ENCODE measurements at places on chromosomes 12 and 14.

DNA sequence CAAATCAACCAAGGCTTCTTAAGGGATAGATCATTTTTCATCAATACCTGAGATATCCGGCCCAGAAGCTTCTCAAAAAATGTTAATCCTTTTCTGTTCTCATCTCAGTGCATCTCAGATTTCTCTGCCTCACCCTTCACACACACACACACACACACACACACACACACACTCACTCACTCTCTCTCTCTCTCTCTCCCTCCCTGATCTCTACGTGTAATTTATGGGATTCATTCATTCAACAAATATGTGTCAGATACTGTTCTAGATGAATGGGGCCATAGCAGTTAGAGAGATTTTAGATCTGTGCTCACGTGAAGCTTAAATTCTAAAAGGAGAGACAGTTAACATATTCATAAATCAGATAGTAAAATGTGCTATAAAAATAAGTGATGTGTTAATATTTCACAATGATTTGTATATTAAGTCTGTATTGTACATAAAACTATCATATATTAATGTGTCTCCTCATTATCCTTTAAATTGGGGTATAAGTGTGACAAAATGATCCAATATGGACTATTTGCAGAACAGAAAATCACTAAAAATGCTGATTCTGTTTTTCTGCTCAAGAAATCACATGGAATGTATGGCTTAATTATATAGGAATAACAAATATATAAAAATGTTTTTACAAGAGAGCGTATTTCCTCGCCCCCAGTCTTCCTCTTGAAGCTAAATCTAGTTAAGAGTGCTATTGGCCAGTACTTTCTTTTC, 7.3 kb upstream of the FRMD6 start:
- no peak for DNase-seq

GRCh38 chr14:64659366-64659765, 44.9 kb upstream of the PLEKHG3 start:
- DNase-seq: no peak

GRCh38 chr12:57889500-57889989, 43.0 kb upstream of the CTDSP2 start:
- DNase-seq: no peak

DNA sequence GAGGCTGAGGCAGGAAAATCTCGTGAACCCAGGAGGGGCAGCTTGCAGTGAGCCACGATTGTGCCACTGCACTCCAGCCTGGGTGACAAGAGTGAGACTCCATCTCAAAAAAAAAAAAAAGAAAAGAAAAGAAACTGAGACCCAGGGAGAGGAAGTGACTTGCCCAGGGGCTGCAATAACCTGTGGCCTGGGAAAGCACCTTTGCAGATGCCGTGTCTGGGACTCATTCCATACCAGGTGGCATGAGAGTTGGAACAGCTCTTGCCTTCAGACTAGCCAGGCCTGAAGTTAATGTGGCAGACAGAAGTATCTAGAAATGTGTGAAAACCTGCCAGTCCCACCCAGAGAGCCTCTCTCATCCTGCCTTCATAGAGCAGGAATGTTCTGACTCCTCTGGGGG, 65.4 kb downstream of the PHETA1 start:
- no peak for DNase-seq

DNA sequence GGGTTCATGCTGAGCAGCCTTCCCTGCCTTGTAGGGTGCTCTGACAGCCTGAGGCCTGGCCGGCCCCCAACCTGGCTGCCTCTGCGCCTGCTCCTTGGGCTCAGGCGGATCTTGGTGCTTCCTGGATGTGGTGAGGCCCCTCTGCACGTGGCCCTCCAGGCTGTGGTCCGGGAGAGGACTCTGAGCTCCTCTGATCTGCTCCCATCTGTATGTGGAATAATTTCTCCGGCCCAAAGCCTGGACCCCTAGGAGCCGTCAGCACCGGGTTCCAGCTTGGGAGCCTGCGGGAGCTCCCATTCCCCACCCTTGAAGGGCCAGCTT, 21.3 kb upstream of the EIF2B2 start:
- no peak for DNase-seq

GRCh38 chr12:118357257-118358007, 15.3 kb downstream of the TAOK3 start:
- DNase-seq: peak; percentile 25

- no peak for DNase-seq
Measured at GRCh38 chr12:121751749-121752351, 39.3 kb downstream of the TMEM120B start.

DNA sequence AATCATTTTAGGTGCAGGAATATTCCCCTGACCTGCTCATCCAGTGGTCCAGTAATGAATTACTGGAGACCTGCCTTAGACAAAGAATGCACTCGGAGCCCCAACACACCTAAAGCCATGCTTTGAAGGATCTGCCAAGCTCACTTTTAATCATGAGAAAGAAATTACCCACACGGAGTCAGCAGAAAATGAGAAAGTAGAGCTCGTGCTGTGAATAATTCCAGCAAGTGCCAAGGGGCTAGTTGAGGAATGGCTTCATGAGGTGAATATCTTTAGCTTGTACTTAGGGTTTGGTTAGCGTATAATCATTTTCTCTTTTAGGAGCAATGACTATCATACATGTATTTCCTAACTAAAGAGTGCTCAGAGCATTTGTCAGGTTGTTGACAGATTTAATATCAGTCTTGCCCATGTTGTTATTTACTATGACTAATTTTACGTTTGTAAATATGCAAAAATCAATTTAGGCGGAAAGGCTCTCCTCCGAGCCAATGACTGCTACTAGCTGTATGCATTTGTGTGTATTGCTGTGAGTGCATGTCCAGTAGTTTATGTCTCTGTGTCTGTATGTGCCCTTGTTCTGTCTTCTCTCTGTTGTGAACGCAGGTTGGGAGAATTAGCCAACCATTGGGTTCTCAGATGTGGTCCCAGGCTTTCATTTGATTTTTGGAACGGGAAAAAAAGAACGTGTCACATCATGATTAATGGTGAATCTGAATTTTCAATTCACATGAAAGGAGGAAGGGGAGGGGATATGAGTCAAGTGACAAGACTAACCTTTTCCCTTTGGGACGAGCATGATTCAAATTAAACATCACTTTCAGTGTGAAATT, 98.4 kb downstream of the RMST start:
- no peak for DNase-seq

DNA sequence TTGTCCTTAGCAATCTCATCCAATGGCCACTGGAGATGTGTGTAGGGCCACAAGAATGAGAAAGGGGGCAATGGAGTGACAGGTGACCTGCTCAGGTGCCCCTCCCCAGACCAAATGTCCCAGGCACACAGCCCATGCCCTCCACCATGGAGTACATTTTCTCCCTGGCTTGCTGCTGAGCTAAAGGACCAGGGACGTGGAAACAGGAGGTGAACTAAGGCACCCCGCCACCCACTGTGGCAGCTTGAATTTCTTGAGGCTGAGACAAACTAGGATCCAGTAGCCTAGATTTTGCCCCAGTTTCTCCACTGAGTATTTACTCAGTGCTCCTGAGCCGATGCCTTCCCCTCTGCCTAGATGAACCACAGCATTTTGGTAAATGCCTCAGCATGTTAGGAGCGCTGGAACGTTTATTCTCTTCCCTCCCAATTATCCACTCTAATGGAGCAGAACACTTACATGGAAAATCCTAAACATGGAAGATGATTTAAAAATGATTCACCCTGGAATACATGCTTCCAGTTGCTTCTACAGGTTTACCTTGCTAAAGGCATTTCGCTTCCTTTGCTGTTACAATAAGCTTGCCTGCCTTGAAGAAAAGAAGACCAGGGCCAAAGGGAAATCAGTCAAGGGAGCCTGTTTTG, 198.0 kb downstream of the ZFP36L1 start:
- no peak for DNase-seq

DNA sequence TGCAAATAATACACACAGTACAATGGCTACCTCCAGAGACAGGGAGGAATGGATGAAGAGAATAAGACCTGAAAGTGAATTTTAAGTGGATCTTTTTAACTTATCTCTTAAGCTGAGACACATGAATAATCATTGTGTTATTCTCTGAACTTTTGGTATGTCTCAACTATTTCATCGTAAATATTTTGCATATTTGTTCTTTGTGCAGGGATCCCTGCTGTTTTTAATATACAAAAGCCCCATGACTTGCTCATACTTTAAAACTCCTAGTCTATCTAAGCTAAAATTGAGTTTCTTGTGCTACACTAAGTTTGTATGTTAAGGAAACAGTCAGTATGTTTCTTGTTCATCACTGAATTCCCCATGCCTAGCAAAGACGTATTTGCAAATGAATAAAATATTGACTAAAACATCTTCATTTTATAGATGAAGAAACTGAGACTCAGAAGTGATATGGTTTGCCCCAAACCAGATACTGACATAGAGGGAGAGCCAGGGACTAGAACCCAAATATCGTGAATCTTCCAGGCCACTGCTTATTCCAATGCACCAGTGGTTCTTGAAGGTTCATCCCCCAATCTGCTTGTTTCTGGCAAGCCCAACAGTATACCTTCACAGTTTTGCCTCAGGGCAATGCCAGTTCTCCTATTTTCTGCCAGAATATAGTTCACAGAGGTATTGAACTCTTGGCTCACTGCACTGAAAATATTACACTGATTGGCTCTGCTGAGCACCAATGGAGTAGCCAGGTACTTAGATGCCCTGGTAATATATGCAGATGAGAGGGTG, 356.9 kb downstream of the MED13L start:
- no peak for DNase-seq

- peak; percentile 62 for DNase-seq
Measured at GRCh38 chr12:57756406-57757341, 1.8 kb downstream of the MARCHF9 start.

DNA sequence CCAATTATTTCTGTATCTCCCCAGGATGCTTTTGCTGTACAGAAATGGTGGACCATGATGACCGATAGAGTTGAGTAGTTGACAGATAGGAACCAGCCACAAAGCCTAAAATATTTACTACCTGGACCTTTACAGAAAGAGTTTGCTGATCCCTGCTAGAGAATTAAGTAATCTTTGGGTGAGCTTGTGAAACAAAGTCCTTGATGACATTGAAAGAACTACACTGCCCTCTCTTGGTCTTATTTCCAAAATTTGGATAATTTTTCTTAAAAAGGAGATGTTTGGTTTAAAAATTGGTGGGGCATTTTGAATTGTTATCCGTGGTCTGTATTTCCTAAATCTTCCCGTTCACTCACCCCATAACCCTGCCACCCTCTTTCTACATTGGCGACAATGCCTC, 13.7 kb upstream of the TCTN1 start:
- DNase-seq: no peak

DNA sequence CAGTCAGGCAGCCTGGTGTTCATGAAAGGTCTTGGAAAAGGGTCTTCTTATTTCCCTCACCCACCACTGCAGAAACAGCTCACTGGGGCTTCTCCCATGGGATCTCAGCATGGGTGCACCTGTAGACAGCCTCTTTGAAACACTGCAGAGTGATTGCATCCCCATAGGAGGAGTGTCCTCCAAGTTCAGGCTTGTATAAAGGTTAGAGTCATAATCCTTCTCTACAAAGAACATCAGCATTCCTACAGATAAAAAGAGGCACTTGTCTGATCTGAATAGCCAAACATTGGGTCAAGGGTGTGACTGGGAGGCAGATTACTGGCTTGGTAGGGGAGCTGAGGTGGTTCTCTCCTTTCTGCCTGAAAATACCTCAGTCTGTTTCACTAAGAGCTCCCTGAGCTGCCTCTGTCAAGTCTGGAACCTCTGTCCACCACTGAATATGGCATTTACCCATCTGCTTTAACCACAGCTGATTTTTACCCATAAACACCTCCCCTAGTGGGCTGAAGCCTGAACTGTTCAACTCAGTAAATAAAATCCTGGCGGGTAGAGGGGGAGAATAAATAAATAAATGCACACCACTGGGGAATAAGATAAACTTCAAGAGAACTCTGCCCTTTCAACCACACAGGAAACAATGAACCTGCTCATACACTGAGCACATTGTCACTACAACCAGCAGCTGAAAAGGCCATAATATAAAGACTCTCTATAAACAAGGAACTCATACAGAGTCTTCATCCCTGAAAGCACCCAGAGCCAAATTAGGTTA, 120.7 kb upstream of the SCAF11 start:
- no peak for DNase-seq

- DNase-seq: no peak
Measured at GRCh38 chr14:38012056-38012455, 195.6 kb upstream of the SSTR1 start.

DNA sequence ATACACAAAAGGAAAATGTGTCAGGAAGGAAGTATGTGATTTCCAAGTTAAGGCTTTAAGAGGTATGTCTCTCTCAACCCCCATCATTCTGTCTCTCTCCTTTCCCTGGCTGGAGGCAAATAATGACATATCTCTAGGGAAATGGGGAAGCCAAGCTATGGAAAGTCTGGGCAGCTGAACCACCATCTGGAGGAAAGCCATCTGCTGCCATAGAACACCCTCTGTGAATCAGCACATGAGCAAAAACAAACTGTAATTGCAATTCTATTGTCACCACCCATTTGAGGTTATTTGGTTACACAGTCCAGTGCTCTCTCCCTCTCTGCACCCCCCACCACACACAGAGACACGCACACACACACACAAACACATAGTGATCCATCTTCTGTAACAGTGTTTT, 766.2 kb downstream of the FLRT2 start:
- DNase-seq: no peak

DNA sequence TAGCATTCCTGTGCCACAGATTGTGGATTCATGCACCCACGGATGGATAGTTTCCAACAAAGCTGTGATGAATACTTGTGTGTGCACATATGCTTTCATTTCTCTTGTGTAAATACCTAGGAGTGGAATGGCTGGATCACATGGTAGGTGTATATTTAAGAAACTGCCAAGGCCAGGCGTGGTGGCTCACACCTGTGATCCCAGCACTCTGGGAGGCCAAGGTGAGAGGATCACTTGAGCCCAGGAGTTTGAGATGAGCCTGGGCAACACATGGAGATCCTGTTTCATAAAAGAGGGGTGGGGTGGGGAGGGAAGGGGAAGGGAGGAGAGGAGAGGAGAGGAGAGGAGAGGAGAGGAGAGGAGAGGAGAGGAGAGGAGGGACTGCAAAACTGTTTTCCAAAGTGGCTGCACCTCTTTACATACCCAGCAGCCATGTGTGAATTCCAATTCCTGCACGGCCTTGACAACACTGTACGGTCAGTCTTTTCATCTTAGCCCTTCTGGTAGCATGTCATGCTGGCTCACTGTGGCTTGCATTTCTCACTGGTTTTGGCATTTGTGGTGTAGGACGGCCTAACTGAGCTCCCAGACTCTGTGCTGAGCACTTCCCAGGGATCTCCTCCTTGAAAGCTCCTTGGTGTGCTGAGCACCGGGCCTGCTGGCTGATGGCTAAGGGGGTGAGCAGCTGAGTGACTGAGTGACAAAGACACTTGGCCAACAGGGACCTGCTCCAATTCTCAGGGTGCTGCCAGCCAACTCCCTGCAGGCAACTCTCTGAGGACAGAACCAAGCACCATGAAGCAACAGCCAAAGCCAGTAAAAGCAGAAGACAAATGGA, 27.9 kb downstream of the SYNE3 start:
- DNase-seq: no peak

GRCh38 chr12:27542628-27543027, 18.6 kb downstream of the PPFIBP1 start:
- no peak for DNase-seq
